ENCODE measurements at places on chromosomes 2 and 18.
A peak's percentile ranks its signal among the peaks of the same experiment; 100 is the strongest.

- no peak for DNase-seq
Measured at GRCh38 chr2:201942531-201942930, 91.1 kb upstream of the FZD7 start.

GRCh38 chr18:72674710-72675109, 130.6 kb upstream of the CBLN2 start:
- DNase-seq: no peak

- no peak for DNase-seq
Measured at GRCh38 chr2:190425221-190425866, 17.2 kb downstream of the MFSD6 start.

DNA sequence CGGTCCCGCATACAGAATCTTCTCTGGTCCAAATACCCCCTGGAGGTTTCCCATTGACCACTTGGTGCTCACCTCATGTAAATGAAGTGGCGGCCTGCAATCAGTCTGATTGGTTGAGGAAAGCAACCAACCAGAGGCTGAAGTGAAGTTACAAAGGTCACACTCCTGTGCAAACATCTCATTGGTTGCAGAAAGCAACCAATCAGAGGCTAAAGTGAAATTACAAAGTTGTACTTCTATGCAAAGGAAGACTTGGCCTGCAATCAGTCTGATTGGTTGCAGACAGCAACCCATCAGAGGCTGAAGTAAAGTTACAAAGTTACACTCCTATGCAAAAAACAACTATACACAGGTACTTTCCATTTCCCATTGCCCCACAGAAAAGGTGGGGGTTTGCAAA, 2.5 kb upstream of the SP100 start:
- DNase-seq: no peak

GRCh38 chr2:95122197-95122551, 566 bp upstream of the MRPS5 start:
- DNase-seq: no peak

DNA sequence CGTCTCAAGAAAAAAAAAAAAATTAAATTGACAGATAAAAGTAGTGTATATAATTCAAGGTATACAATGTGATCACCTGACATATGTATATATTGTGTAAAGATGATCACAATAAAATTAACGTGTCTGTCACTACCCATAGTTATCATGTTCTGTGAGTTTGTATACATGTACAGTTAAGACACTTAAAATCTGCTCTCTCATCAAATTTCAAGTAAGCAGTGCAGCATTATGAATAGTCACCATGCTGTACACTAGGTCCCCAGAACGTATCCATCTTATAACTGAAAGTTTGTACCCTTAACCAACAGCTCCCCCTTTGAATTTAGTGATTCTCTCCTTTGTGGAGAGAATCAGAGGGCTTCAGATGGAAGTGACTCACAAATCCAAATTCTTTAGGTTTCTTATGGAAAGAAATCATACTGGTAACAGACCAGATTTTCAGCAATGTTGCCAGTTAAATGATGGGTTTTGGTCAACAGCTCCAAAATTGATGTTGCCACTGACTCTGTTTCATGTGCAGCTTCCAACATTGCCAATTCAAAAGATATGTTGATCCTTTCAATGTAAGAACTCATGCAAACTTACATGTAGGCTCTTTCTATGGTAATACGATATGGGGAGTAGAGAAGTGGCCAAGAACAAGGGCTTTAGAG, 281.5 kb downstream of the AFF3 start:
- no peak for DNase-seq

GRCh38 chr2:121237980-121238665, 46.9 kb downstream of the TFCP2L1 start:
- DNase-seq: no peak

DNA sequence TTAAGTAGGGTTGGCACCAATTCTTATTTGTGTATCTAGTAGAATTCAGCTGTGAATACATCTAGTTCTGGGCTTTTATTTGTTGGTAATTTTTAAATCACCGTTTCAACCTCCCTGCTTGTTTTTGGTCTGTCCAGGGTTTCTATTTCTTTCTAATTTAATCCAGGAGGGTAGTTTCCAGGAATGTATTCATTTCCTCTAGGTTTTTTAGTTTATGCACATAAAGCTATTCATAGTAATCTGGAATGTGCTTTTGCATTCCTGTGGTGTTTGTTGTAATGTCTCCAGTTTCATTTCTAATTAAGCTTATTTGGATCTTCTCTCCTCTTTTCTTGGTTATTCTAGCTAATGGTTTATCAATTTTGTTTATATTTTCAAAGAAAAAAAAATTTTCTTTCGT, 1361.8 kb upstream of the DDX18 start:
- DNase-seq: no peak

DNA sequence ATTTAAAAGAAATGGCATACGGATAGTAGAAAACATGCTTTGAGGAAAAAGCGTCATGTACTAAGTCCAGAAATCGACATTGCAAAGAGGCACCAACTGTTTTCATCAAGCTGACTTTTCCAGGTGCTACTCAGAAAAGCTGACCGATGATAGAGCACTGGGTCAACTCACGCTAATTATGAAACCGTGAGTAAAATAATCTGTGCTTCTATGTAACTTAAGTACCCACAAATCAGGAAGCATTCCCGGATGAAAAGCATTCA, 353 bp upstream of the NUP35 start:
- no peak for DNase-seq

GRCh38 chr2:202508686-202509085, 126.1 kb upstream of the FAM117B start:
- no peak for DNase-seq

GRCh38 chr2:73238149-73238548, 4.0 kb downstream of the CCT7 start:
- DNase-seq: no peak

DNA sequence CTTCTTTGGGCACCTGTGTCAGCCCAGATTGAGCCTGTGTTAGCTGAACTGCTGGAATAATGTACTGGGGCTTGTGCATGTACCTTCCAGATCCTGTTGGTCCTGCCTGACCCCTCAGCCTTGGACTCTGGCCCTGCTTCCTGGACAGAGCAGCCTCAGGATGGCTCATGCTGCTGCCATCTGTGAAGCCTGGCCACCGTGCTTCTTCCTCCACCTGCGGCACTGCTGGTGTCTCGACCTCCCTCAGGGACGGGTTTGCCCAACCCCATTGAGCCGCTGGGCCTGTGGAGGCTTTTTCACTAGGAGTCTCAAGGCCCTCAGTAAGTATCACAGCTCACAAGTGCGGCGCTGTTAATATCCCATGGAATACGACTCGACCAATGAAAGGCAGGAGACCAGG, 342.7 kb downstream of the TGIF1 start:
- DNase-seq: no peak

GRCh38 chr2:189421644-189422043, 19.6 kb upstream of the WDR75 start:
- no peak for DNase-seq

DNA sequence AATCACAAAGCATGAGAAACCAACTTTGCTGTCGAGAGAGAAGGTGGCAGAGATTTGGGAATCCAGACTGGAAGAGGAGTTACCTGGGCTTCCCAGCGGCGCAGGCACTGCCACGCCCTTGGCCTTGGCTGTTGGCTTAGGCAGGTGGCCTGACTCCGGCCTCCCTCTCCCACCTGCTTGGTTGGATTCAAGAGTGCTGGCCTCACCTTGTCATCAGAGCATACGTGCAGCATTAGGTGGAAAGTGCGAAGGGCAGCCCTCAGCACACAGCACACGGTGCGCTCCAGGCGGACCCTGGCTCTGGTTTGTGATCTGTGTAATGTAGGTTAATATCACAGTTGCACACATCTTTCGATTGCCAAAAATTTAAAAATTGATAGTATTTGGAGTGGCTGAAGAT, 19.2 kb upstream of the ASB1 start:
- no peak for DNase-seq

DNA sequence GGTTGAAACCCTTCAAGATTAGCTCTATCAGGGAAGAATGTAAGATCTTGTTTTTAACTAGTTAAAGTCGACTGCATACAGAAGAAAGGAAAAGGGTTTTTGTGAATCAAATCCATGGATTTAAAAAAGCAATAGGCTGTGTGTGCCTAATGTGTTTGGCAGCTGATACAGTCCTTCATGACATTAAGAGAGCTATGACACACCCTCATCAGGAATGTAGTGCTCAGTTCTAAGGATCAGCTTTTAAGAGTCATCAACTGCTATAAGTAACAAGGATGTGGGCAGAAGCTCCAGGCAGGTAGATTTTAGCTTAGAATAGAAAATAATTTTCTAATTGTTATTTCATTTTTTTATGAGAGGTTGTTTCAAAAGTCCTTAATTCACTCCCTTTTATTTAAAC, 52.9 kb downstream of the PPP1R1C start:
- no peak for DNase-seq

- no peak for DNase-seq
Measured at GRCh38 chr18:48066225-48066652, 135.8 kb upstream of the SMAD2 start.

DNA sequence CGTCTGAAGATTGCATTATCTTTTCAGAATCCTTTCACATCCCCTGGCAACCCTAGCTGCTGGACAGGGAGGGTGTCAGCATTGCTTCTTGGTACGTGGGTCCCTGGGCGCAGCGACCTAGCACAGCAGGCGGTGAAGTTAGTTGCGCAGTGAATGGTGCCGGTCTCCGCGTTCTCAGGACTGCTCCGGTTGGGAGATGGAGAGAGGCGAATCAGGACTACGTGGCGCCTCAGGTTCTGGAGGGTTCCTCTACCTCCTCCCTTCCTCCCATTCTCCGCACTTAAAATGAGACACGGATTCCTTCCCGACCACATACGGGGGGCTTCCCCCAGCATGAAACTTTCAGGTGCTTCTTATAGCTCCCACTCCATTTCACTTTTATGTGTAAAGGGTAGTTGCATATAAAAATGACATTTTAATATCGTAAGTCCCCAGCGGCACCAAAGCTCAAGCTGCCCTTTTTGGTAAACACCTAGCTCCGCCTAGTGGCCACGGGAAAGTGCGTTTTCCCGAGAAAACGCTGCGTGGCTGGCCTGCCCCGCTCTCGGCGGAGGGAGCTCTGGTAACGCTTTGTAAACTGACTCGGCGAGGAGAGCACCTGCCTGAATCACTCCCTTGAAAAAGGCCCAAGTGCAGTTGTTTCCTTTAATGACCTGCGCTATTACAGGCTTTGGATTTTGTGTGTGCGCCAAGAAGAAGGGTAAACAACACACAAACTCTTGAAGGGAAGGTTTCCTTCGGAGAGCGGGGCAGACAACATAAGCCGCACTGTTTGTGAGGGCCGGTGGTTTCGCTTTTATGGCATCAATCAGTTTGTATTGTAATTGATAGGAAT, 32.9 kb upstream of the INHBB start:
- peak; percentile 50 for DNase-seq

DNA sequence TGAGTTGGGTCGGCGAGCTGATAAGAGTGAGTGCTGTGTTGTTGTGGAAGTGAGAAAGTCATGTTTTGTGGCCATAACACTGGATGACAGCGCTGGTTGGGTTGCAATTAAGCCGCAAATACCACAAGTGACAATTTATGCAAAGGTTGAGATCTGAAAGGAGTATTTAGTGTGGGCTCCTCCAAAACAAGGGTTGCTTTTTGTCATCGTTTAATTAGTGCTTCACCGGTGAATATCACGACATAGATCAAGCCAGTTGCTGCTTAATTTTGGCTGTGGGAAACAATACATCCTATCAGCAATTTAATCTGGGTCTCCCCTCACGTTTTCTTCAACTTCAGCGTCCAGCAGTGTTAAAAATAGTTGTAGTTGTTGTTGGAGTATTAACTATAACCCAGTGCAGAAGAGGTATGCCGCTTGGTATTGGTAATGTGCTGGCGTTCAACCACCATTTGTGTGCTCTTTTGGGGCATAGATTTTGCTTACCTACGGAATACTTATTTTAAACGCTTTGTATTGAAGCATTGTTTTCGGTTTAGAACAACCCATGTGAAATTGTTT, 662 bp downstream of the ACVR2A start:
- DNase-seq: no peak

DNA sequence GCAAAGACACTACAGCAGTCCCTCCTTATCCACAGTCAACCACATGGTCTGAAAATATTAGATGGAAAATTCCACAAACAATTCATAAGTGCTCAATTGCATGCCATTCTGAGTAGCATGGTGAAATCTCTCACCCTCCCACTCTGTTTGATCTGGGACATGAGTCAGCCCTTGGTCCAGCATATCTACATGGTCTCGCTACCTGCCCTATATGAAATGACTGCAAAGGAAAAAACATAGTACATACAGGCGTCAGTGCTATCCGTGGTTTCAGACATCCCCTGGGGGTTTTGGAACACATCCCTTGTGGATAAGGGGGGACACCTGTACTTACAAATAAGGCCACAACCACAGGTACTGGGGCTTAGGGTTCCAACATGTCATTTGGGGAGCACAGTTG, 73.7 kb downstream of the CABLES1 start:
- no peak for DNase-seq

DNA sequence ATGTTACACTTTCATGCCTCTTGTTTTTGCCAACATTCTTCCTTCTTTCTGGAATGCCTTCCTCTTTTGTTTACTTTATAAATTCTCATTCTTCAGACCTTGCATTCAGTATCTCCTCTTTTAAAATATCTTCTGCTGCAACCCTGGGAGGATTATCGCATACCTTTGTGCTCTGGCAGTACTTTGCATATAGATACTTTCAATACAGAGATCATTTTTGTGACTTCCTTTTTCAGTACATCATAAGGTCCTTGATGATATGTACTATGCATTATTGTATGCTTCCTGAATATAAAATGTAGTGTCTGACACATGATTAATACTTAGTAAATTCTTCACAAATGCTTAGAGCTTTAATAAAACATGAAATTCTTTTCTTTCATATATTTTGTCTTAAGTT, 538.7 kb downstream of the TRIB2 start:
- no peak for DNase-seq

- DNase-seq: no peak
Measured at GRCh38 chr2:75560768-75561565, at the start of gene EVA1A. Gene EVA1A, minus strand, starts transcription at chr2:75560939. Its CDS starts 42,799 bp downstream, at chr2:75518140.
